SW480 (cell line): ENCODE measurements at places on chromosomes 12 and 14.

DNA sequence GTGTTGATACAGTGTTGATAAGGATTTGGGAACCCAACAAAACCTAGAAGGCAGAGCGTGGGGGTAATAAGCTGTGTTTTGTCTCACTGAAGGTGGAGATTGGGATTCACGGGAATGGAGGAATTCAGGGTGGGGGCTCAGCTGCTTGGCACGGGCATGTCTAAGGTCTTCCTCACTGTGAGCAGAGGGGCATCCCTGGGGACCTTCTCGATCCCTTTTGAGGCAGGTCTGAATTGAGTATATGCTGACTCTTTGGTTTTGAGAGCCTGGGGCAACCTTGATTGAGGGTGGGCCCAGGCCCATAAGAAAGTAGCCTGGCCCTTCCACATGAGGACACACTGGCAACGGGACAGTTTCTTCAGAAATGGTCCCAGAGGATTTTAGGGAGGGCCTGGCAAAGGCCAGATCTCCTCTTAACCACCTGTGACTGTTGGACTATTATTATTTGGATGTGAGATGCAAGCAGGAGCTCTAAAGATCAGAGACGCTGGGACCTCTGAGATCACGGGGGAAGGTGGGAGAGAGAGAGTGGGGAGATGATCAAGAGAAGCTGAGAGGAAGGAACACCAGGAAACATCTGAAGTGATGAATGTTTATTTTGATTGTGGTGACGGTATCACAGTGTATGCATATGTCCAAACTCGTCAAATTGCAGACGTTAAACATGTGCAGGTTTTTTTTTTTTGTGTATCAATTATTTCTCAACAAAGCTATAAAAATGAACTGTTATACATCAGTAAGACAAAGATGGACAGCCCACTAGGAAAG is 48.4 kb downstream of the SMIM41 start:
- no peak for DNase-seq

DNA sequence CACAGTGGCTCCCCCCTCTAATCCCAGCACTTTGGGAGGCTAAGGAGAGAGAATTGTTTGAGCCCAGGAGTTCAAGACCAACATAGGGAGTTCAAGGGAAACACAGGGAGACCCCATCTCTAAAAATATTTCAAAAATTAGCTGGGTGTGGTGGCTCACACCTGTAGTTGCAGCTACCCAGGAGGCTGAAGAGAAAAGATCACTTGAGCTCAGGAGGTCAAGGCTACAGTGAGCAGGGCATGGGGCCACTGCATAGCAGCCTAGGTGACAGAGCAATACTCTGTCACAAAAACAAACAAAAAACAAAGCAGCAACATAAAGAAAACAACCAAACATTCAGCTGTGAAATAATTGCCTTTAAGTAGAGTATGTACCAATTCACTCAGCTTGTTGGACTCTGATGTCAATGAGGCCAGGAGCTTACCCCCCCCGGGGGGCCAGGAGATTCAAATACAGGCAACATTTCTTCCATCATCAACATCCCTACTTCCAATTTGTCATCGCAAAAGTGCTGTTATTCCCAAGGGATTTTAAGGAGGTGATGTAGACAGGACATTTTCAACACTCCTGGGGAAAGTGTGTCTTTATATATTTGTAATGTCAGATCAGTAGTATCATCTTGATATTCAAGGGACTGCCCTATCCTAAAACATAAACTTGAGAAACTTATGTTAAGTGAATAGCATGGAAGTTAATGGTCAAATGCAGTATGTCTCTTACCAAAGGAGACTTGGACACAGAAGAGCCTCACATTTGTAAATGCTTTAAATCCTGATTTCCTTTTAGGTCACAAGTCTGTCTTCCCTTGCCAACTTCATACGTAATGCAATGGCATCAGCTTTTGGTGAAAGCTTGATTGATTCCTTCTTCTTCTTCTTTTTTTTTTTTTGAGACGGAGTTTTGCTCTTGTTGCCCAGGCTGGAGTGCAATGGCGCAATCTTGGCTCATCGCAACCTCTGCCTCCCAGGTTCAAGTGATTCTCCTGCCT is 40.6 kb upstream of the AEBP2 start:
- DNase-seq = no peak

DNA sequence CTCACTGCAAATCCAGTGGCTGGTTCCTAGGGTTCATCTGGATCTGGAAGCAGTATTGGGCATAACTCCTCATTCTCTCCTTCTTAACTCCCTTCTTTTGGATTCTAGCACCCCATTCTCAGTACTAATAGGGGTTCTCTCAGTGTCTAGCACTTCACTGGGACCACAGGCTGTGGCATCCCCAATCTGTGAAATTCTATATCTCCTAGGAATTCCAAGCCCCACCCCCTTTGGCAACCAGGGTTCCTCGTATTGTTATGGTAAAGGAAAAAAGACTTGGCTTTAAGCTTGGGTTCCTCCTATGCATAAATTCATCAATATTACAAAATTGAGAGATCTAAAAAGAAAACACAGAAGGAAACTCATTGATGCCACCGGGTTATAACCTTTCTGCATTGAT is 45.0 kb upstream of the FBXO21 start:
- no peak for DNase-seq

- DNase-seq = no peak
Measured at GRCh38 chr12:41224066-41224465, 35.9 kb downstream of the PDZRN4 start.

DNA sequence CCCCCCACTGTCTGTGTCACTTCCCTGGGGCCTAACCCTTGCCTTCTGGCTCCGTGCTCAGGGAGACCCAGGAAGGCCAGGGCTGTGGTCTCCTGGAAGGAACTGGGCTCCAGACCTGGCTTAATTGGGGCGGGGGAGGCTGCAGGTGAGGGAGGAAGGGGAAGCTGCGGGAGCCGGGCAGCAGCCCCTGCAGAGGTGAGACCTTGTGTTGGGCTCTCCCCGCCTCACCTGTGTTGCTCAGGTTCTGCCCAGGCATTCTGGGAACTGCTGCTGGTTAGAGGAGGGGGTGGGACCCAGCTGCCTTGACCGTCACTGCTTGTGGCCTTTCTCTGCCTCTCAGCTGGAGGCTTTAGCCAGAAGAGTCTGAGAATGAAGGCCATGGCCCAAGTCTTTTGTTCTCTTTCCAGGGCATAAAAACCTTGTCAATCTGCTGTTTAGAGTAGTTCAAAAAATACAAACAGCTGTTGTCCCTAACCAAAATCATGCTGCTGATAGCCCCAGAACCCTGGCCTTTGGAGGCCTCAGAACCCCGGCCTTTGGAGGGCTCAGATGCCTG is 247.6 kb downstream of the CHST11 start:
- DNase-seq = no peak

GRCh38 chr12:28130625-28131598 is 59.3 kb upstream of the CCDC91 start:
- peak; percentile 8 for DNase-seq

- DNase-seq = no peak
Measured at GRCh38 chr14:79583738-79584408, 627.4 kb downstream of the DIO2 start.

GRCh38 chr14:76918256-76918781 is 92.1 kb downstream of the LRRC74A start:
- DNase-seq = no peak

- no peak for DNase-seq
Measured at GRCh38 chr14:95190346-95190840, 33.1 kb upstream of the DICER1 start.

DNA sequence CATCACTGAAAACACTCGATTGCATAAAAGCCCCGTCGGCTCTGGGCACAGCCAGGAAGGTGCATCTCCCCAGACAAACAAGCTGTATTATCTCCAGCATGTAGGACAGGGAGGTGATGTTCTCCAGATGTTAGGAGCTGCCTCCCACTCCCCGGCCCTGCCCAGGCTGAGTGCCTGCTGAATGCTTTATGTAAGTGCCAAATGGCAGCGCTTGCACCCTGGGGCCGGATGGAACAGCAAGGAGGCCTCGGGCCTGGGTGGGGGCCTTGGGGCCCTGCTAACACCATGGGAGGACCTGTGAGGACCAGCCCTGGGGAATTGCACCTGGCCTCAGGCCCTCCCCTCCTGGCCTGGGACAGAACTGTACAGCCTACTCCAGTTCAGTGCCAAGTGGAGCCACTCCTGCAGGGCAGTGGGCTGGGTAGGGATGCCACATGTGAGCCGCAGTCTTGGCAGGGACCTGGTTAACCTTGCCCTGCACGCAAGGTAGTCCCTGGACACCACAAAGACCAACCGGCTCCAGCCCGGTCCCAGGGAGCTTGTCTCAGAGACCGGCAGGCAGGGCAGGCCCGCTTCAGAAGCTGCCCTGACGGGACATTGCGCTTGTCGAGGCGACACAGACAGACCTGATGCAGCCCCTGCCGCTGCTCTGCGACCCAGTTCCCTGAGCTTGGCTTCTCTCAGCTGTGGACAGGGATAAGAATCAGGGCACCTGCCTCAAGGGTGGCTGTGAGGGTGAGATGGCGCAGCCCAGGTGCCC is 35.3 kb upstream of the PPP1R13B start:
- DNase-seq = no peak
